Smooth muscle cell of trachea (primary cell): ENCODE measurements at places on chromosomes 12 and 14. TPM values are rescaled to one million over a fixed set of nuclear protein-coding genes. Genes with fewer than 3 reads are reported as not detected.

The FIGNL2 gene
- 0.29 and 0.50 TPM in 2 replicates for total RNA-seq

The GLT8D2 gene
- total RNA-seq = 48.5 and 66.3 TPM in 2 replicates

The INHBC gene
- not detected in 2 replicates for total RNA-seq

The NGB gene
- not detected in 2 replicates for total RNA-seq
